Astrocyte (in vitro differentiated cells and primary cell): ENCODE measurements at places on chromosomes 12 and 14.

GRCh38 chr12:120234643-120235368, 30.7 kb downstream of the PXN start:
- peak; percentile 97 for DNase-seq

DNA sequence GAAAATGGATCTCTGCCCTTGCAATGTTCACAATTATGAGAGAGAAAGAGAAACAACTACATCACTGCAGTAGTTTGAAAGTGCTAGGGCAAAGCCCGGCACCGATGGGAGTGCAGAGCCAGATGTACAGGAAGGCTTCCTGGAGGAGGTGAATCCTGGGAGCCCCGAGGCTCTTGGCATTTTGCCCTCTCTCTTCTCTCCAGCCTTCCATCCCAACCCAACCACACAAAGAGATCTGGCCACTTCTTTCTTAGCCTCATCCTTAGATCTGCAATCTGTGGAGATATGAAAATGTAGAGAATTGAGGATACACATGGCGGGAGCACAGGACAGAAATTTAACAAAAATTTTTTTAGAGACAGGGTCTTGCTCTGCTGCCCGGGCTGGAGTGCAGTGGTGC, 3.3 kb upstream of the PAPLN start:
- no peak for DNase-seq

GRCh38 chr12:66803930-66804329, 125.1 kb upstream of the GRIP1 start:
- peak; percentile 10 for DNase-seq

GRCh38 chr12:53201639-53202038, 5.4 kb downstream of the ITGB7 start:
- DNase-seq, result no peak

GRCh38 chr14:29814156-29815015, 113.3 kb downstream of the PRKD1 start:
- DNase-seq, result peak; percentile 57

DNA sequence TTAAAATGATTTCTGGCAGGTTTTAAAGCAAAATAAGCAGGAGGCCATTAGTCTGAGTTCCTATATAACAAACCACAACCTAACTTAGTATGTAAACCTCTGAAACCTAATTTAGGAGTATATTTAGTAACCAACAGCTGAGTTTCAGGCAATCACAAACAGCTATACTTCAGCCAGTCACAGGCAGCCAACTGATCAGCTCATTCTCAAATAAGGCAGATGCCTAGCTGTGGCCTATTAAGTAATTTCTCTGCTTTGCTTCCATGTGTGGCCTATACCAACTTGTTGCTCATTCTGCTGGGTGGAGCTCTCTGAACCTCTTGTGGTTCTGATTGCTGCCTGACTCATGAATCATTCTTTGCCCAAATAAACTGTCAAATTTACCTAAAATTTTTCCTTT, 408.9 kb upstream of the FBXO33 start:
- DNase-seq, result peak; percentile 57

GRCh38 chr14:93375673-93376156, 28.7 kb downstream of the COX8C start:
- DNase-seq, result no peak
